Endothelial cell of umbilical vein (primary cell): ENCODE measurements at places on chromosomes 11 and 22. TPM values are rescaled to one million over a fixed set of nuclear protein-coding genes. Genes with fewer than 3 reads are reported as not detected.

The SGSM1 gene
- total RNA-seq, result 0.12 and 1.1 TPM in 2 replicates

The IFITM10 gene
- total RNA-seq, result 0.62 and 0.66 TPM in 2 replicates

The TPBGL gene
- not detected in 2 replicates for total RNA-seq

The PSMA1 gene
- 194 and 203 TPM in 2 replicates for total RNA-seq

The ARHGAP8 gene
- not detected in 2 replicates for total RNA-seq

The IGSF9B gene
- total RNA-seq, result 0.15 and 0.69 TPM in 2 replicates

The ACRV1 gene
- not detected in 2 replicates for total RNA-seq

The PARVA gene
- 99.8 and 104 TPM in 2 replicates for total RNA-seq

The OR2AG1 gene
- total RNA-seq, result not detected in 2 replicates

DNA sequence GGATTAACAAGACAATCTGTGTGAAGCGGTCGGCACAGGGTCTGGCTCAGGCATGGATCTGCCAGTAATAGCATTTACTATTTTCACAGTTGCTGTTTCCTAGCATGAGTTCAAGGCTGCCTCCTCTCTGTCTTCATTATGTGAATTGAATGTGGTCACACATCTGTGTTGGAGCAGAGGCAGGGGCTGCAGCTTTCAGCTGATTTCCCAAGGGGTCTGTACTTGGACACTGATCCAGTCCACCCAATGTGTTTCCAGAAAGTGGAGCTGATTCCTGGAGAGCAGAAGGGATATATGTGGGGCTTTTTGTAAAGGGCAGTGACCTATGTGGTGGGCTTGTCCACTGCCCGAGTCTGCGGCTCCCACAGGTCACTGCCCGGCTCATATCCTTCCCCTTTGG, 3.5 kb upstream of the CELSR1 start:
- DNase-seq, result no peak

DNA sequence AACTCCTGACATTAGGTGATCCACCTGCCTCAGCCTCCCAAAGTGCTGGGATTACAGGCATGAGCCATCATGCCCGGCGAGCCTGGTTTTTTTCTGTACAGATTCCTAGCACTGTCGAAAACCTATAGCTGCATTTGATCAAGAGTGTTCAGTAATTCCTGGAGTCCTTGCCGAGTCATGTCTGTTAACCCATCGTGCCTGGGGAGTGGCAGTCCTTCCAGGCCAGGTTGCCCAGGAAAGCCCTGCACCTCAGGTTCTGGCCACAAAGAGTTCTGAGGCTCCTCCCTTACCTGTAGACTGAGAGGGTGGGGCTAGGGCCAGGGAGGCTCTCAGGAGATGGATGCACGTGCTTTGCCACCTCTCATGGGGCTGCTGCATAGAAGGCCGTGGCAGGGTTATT, 17.0 kb downstream of the YDJC start:
- DNase-seq, result no peak

DNA sequence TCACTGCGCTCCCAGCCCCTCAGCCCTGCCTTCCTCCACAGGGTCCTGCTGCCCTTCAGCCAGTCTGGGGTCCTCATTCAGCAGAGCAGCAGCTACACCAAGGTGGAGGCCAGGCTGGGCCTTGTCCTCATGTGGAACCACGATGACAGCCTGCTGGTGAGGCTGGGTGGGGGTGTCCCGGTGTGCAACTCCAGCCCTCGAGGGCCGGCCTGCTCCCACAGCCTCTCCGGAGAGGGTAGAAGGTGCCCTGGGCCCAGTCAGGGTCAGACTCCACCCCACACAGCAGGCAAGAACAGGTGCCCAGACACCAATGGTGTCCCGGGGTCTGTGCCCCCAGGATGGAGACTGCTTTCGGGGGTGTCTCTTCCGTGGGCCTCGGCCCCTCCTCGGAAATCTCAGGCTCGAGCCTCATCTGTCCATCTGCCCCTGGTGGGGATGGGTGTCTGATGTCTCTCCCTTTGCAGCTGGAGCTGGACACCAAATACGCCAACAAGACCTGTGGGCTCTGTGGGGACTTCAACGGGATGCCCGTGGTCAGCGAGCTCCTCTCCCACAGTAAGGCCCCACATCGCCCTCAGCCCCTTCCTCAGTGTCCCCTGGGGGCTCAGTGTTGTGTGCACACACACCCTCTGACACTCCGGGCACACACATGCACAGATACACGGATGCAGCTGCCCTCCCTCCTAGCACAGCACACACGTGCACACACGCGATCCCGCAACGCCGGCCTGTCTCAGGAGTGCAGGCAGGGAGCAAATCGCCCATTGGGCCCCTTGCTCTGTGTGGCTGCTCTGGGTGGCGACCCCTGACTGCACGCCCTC, 4.9 kb downstream of the MUC5AC start:
- no peak for DNase-seq

- no peak for DNase-seq
These were observed 3.1 kb downstream of the TRPM5 start for GRCh38 chr11:2441171-2441570.

DNA sequence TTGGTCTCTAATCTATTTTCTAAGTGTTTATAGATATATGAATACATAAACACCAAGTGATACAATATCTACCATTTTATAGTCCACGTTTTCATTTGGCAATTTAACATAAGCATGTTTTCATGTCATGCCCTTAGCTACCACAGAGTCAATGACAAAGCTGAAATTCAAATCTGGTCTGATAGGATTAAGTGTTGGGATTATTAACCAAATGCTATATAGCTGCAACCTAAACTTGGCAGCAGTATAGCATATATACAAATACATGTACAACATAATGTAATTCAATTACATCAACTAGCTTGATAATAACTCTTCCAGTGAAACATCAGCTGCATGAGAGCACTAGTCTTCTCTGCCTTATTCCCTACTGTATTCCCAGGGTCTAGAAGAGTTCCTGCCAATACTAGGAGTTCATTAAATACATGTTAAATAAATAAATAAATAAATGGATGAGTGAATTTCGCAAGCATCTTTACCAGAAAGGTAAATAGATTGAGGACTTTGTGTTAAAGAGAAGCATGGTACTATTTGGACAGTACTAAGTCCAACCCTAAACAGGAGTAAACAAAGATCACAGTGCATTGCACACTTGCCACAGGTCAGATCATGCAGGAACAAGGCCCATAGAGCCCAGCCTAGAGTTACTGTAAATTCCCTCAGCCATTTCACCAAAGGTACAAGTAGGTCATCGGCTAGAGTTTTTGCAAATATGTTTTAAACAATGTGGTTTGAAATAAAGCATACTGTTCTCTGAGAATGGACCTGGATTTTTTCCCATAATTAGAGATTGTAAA, 12.8 kb downstream of the SAA4 start:
- no peak for DNase-seq

- DNase-seq, result no peak
These were observed 40.7 kb downstream of the LRP5 start for GRCh38 chr11:68353118-68353517.

- DNase-seq, result no peak
These were observed 913.4 kb upstream of the RAG2 start for GRCh38 chr11:37511425-37511933.

GRCh38 chr11:47672283-47672730, 29.9 kb upstream of the MTCH2 start:
- DNase-seq, result no peak

DNA sequence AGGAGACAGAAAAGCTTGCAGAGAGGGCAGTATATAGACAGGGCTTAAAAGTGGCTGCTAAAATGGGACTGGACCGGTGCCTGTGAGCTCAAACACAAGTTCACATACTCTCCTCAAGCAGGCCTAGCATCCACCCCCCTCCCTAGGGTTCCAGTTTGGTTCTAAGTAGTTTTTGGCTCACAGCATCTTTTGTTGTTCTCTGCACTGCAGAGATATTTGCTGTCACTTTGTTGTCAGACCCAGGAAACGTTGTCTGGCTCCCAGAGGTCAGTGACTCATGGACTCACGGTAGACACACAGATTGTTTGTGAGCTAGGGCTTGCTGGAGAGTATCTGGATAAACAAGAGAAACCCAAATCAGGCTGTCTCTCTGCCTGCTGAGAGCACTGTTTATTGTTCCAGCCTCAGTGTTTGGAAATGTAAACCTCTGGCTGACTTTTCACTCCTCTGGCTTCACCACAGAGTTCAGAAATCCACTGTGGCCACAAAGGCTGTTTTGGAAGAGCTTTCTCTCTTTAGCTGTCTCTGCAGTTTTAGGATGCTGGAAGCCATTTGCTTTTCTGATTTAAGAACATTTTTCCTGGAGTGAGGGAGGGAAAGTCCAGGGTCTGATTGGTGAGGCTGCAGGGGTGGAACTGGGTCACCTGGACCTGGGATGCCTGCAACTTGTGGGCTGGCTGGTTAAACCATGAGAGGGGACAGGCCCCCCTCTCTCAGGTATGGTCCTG, 303.7 kb upstream of the PLET1 start:
- DNase-seq, result no peak

DNA sequence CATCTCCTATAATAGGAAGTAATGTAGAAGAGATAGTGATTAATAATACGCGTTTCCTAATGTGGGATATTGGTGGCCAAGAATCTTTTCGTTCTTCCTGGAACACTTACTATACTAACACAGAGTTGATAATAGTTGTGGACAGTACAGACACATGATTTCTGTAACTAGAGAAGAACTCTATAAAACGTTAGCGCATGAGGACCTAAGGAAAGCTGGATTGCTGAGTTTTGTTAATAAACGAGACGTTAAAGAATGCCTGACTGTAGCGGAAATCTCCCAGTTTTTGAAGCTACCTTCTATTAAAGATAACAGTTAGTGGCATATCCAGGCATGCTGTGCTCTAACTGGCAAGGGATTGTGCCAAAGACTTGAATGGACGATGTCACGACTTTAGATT, 83.3 kb downstream of the GGT1 start:
- DNase-seq, result no peak

DNA sequence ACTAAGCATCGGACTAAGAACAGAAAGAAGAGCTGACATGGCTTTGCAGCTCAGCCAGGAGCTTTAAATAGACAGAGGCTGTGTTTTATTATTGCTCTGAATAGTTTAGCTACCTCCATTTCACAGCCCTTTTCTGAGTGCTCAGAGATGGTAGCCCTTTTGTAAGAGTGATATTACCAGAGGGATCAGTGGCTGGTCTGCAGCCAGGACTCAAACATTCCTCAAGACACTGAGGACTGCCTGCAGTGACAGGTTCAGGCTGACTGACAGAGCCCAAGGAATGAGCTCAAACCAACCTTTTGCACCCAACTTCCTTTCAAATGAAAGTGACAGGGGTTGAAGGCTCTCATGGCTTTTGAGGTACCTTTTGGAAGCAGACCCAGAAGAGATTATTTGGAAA, 189.0 kb downstream of the DDX10 start:
- peak; percentile 49 for DNase-seq

DNA sequence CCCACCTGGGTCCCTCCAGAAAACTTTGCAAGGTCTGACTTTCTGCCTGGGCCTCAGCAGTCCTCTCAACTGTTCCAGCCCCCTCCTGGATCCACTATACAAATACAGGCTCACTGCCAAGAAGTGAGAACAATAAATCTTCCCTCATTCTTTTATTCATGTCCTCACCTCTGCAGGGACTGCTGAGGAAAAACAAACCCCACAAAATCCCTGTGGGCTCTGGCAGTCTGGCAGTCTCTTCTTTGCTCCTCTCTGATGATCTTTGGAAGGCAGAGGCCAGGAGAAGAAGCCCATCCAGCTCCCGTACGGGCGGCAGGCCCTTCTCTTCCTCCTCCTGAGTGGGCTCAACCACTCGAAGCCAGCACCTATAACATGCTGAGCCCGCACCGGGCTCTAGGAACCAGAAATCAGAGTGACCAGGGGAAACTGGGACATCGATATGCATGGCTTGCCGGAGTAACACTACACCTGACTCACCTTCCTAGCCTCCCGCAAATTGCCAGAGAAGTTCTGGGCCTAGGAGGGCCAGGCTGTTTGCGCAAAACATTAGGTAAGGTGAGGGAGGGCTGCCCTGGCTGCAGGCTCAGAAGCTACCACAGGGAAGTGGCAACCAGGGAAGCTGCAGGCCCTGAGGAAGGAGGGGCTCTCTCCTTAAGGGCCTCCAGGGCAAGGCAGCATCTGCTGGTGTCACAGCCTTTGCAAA, 24.2 kb downstream of the TMPRSS5 start:
- DNase-seq, result no peak

GRCh38 chr22:45977551-45978274, 751 bp upstream of the WNT7B start:
- no peak for DNase-seq

GRCh38 chr22:32544953-32545558, 70.4 kb downstream of the FBXO7 start:
- DNase-seq, result no peak

DNA sequence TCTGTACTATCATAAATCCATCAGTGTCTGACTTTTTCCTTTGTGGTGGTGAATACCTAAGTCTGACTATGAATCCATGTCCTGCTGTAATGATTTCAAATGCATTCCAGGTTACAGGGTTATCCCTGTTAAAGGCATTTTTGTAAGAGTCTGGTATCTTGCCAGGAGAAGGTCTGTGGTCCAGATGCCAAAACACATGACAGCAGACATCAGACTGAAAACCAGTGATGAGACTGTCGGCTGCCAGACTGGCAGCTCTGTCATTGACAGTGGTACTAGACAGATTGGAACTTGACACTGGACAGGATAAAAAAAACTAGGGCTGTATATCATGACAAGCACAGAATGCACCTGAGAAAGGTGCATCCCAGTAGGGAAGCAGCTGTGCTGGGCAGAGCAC, 301.8 kb upstream of the FAT3 start:
- DNase-seq, result no peak

GRCh38 chr11:88404391-88404790, 66.9 kb upstream of the CTSC start:
- DNase-seq, result no peak
